ENCODE measurements at places on chromosomes 1 and 21. TPM values are rescaled to one million over a fixed set of nuclear protein-coding genes. Genes with fewer than 3 reads are reported as not detected.

Gene GPR3
- 0.30 TPM for total RNA-seq

Gene SIK1
- 26.6 TPM for total RNA-seq

Gene KIF26B
- total RNA-seq = 5.8 TPM

Gene NUAK2
- 2.0 TPM for total RNA-seq

Gene CYP4A11
- not detected for total RNA-seq

Gene PCP4
- total RNA-seq = not detected

Measured in skin of body (tissue), 3 donors.